Cardiac septum (tissue), 1 donor: ENCODE measurements at places on chromosomes 5 and 9. TPM values are rescaled to one million over a fixed set of nuclear protein-coding genes. Genes with fewer than 3 reads are reported as not detected.

Gene GABRP
- total RNA-seq, result 0.30 TPM

Gene GTF3C4
- 8.5 TPM for total RNA-seq

Gene SH3PXD2B
- total RNA-seq, result 5.1 TPM

Gene CAVIN4
- total RNA-seq, result 102 TPM

Gene SHB
- 39.0 TPM for total RNA-seq

Gene CD72
- 0.59 TPM for total RNA-seq

Gene F2RL2
- total RNA-seq, result 3.4 TPM

Gene MAMDC2
- 3.6 TPM for total RNA-seq

Gene CARD9
- 0.70 TPM for total RNA-seq

Gene FBP1
- 0.92 TPM for total RNA-seq

Gene UBAP2
- 21.5 TPM for total RNA-seq

Gene FRRS1L
- 0.81 TPM for total RNA-seq

Gene MAN2A1
- 9.9 TPM for total RNA-seq

- DNase-seq, result no peak
Measured at GRCh38 chr5:117681431-117682254, 1107.0 kb upstream of the SEMA6A start.

DNA sequence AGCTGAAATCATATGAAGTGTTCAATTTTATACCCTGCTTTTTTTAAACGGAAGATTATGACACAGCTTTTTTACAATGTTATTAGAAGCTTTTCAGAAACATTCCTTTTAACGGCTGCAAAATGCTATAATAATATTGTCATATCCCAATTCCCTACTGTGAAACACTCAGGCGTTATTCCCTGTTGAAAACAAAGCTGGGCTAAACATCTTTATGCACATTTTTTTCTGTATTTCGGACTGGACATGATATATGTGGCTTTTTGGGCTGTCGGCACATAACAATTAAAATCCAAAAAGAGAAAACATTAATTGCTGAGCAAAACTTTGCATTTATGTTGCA lies 12.0 kb upstream of the CTSL start:
- DNase-seq, result no peak

DNA sequence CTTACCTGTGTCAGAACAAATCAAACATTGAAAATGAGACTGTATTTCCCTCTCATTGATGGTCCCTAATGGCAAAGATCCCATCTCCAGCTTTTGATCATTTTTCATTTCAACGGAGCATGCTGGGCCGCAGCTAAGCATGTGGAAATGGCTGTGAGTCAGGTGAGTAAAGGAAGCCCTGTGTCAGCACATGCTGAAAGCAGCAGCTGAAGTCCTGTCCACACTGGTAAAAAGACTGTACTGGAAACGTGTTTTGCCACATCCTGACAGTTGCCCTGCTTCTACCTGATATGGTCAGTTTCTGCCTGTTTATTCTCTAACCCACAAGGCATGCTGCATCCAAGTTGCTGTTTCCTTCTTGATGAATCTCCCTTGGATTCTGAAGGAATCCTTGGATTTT lies 330.1 kb downstream of the EFNA5 start:
- no peak for DNase-seq

DNA sequence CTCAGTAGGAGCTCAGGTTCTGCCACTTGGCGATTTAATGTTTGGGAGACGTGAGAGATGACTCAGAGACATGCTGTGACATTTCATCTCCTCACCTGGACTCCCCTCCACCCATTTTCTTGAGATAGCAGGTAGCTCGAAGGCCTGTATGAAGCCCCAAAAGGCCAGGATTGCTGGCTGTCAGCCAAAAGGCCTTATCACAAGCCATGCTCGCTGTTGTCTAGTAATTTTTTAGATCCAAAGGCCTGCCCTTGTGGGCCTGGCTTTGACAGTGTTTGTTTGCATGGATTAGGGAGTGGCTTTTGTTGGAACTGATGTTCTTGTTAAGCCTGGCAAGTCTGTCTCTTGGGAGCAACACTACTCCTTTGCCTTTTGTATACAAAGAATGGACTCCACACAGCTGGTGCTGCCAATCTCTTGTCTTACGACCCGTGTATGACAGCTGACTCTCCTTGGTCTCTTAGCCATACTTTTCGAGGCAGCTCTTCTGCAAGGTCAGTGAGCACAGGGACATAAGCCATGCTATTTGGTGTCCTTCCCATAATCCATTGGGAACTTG lies 22.7 kb downstream of the CAVIN4 start:
- no peak for DNase-seq

DNA sequence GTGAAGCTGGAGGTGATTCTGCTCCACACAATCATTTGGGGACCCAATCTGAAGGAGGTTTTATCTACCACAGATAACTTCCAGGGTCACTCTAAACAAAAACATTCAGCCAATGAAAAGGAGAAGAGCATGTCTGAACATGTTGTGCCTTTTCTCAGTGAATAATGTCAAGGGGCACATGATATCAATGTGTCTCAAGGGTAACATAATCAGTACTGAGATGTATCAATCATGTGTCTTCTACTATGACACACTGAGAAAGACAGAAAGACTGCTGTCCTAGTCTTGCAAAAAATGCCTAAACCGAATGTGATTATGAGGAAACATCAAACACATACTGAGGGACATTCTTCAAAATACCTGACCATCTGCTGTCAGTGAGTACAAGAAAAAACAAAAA lies 25.4 kb upstream of the RASA1 start:
- no peak for DNase-seq

GRCh38 chr9:123002754-123003153 lies 30.7 kb upstream of the GPR21 start:
- no peak for DNase-seq

- no peak for DNase-seq
Measured at GRCh38 chr9:87447547-87448432, 49.9 kb upstream of the DAPK1 start.

GRCh38 chr5:173094012-173094661 lies 38.0 kb downstream of the CREBRF start:
- no peak for DNase-seq

GRCh38 chr5:109744261-109744660 lies 54.5 kb downstream of the MAN2A1 start:
- DNase-seq, result no peak

- no peak for DNase-seq
Measured at GRCh38 chr5:60195083-60195482, 301.6 kb upstream of the PDE4D start.

GRCh38 chr9:115649991-115650472 lies 503.6 kb upstream of the PAPPA start:
- DNase-seq, result peak; percentile 74

GRCh38 chr9:98732091-98732490 lies 23.4 kb upstream of the GABBR2 start:
- DNase-seq, result no peak

GRCh38 chr5:161089569-161089968 lies 237.6 kb upstream of the ATP10B start:
- no peak for DNase-seq
